SK-N-MC (cell line): ENCODE measurements at places on chromosomes 4 and X.

DNA sequence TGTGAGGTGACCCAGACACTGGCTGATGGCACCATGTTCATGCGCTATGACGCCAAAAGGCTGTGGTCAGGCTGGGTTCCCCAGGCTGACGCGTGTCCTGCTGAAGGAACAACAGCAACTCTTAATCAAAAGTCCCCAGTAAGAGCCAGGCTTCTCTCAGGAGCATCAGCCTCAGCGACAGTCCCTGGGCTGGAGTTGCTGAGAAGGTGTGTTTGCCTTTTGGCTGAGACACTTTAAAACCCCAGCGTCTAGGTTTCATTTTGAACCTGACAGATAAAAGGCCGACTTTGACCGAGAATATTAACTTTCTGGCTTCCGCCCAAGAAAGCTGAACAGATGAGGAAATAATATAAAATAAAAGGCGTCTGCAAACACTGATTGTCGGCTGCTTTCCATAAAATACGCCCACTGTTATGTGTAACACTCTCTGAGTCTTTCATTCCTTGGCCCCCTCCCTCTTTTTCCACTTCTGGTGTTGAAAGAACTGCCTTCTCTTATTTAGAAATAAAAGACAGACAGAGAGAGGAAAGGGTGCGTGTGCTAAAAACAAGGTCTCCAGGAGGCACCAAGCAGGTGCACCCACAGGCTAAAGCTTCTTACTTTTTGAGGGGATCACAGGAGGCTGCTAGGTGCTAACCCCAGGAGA, 373.6 kb downstream of the MID1IP1 start:
- no peak for DNase-seq

DNA sequence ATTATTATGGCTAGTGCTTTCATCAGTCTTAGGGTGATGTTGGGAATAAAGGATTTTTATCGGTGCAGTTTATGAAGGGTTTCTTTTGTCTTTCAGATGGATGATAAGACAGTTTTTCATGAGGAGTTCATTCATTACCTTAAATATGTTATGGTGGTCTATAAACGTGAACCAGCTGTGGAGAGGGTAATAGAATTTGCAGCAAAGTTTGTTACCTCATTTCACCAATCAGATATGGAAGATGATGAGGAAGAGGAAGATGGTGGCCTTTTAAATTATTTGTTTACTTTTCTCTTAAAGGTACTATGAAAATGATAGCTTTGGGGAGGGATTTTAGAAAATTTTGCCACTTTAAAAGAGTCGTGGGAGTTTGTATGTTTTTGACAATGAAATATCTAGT, 1.3 kb downstream of the NCAPG start:
- no peak for DNase-seq

- DNase-seq = no peak
Measured at GRCh38 chr4:181569553-181569952, 673.6 kb upstream of the TENM3 start.

GRCh38 chr4:17426222-17426621, 85.7 kb downstream of the QDPR start:
- DNase-seq = no peak

- DNase-seq = no peak
Measured at GRCh38 chrX:19795307-19795706, 92.1 kb downstream of the SH3KBP1 start.

GRCh38 chr4:159495515-159496236, 392.8 kb downstream of the RAPGEF2 start:
- no peak for DNase-seq

GRCh38 chr4:88275516-88275915, 8.8 kb downstream of the PPM1K start:
- no peak for DNase-seq

DNA sequence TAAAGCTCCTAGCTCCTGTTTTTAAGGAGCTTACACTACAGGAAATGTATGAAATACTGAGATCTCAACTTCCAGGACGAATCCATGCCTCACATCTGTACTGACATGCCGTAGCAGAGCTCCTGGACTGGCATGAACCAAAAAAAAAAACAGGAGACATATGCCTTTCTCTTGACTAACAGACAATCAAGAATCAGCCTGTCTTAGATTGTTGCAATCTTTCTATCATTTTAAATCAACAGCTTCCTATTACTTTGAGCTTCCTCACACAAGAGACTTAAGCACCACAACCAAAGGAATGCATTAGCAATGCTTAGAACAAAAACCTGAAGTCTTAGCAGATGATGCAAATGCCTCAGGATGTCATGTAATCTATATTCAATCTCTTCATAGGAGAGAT, 34.7 kb upstream of the AREG start:
- no peak for DNase-seq

DNA sequence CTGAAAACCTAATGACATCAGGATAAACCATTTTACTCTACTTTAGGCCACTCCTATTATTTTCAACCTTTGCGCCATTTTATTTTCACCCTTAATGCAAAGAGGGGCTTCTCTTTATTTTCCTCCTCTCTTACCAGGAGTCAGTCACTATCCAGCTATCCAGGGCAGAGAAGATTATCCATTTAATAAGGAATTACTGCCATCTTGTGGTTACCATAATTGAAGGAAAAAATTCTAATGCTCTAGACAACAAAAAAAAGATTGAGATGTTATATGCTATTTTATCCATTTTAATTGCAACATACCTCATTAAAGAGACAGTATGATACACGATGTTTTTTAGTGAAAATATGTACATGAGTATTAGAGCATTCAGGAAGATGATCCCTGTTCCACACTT, 514.5 kb upstream of the FAM241A start:
- DNase-seq = peak; percentile 81

DNA sequence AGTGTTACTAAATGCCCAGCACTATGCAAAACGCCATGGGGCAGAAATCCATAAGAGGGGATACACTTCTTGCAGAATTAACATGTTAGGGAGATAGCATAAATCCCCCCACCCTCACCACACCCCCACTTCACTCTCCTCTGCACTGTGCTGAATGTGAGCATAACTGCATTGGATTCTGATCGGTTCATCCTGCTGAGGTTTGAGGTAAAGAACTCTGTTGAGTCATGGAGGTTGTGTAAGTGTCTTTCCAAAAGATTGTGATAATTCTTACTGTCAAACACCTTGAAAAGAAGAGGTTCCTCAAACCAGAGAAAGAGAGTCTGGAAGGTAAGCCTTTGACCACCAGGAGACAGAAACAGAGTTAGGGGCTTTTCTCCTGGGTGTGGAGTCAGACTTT, 43.6 kb downstream of the RBM47 start:
- DNase-seq = no peak

DNA sequence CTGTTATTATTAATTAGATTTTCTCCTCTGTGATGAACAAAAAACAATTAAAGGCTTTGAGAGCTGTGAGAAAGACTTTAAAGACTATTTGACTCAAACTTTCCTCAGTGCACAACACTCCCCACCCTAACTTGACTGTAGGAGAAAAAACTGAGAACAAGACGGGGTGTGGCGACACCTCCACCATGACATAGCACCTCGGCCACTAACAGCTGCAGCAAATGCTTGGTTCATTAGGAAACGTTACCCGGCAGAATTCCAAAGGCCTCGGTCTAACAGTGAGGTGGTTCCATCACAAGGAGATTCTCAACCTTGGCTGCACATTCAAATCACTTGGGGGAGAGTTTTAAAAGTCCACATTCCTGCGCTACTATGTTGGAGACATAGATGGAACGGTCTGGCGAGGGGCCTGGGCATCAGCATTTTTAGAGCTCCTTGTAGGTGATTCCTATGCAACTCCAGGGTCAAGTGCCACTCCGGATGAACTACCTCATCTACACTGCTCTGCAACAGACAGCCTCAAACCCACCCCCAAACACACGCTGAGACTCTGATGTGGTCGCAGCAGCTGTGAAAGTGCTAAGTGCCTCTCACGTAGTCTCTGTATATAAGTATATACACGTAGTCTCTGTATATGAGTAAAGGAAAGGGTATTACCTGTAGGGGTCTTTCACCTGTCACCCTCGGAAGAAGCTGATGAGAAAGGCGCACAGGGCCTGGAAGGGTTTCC, 1.0 kb downstream of the FGFBP2 start:
- DNase-seq = no peak

- DNase-seq = no peak
Measured at GRCh38 chr4:107083-107443, 17.2 kb upstream of the ZNF718 start.

- no peak for DNase-seq
Measured at GRCh38 chrX:113558576-113558975, 717.9 kb upstream of the AMOT start.

DNA sequence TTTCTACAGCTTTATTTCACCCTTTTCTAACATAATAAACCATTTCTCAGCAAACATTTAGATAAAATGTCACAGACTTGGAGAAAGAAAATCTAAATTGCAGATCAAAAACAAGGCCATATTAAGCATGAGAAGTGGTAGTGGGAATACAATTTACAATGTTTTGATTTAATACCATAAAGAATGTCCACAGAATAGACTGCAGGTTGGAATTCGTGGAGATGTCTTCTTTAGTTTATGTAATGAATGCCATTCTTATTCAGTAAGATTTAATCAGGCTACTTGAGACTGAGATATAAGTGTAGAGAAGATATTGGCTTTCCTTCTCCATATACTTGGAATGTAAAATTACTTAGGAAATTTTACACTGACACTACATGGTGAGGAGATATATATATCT, 91.9 kb upstream of the ZFP42 start:
- no peak for DNase-seq

DNA sequence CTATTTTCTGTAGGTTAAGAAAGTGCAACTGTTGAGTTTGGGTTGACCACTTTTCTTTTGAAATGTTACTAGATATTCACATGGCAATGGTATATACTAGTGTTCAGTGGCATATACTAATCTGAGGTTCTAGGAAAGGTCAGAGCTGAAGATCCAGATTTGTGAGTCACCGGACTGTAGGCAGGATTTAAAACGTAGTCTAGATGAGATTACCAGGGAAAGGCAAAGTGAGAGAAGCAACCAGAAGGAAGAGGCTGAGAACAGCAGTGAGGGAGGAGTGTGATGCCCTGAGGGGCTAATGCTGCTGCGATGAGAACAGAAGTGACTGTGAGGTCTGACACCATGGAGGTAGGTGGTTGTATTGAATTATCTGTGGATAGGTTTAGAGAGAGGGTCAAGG, 9.7 kb upstream of the PLA2G12A start:
- DNase-seq = no peak

DNA sequence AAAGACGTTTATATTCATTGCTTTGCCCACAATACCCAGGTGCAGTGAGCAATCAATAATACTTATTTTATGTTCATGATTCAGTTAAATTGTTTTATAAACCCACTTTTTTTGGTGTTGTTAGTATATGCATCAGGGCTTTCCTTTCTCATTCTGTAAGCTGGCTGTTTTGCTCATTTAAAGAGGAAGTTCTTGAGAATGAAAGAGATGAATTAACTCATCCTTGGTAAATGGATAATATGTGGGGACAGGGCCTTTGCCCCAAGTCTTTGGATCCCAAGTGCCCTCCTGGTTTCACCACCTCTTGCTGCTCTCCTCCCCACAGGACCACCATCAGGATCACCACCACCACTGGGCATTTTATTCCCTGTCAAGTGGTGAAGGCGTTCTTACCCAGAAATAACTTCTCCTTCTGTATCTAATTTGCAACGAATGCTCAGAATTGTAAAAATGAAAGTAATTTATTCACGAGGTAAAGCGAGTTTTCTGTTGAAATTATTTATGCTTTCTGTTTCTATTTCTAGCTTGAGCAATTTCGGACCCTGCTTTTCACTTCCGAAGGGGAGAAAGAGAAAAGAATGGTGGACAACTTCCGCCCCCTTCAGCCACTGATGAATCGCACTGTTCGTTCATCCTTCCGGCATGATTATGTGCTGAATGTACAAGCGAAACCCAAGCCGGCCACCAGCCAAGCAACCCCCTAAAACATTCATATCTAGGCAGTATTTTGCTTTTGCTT, 8.2 kb upstream of the ZRSR2 start:
- DNase-seq = no peak

GRCh38 chrX:69387567-69388487, 116.3 kb upstream of the NALF2 start:
- DNase-seq = no peak

GRCh38 chr4:87327136-87327535, 4.5 kb upstream of the HSD17B13 start:
- DNase-seq = no peak

DNA sequence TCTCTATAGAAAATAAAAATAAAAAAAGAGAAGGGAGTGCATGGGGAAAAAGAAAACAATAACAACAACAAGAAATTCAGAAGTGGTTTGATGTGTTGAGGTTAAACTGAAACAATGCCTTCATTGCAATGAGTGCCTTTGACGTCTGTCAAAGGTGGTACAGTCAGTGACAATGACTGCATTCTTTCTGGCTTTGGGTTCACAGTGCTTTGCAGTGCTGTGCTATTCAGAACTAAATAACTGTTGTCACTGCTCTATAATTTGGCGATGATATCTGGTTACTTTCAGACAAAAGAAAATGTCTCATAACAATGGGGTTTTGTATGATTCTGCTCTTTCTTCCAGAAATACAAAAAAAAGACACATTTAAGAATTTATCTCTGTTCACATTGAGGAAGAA, 488.6 kb upstream of the MAGEB2 start:
- no peak for DNase-seq

DNA sequence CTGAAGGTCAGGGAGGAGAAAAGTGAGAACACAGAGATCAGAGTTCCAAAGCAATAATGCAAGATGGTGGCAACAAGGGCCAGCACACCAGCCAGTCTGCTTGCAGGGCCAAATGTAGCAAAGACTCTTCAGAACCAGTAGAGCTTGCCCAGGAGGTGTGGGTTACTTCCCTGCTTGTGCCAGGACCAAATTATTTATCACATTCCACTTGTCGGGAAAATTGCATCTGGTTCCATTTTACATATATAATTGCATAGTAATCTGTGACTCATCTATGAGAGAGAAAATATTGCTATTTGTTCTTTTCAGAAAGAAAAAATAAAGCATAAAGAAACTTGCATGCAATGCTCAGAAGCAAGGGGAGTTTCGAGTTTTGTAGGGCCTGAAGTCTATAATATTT, 41.4 kb downstream of the MAML3 start:
- DNase-seq = no peak

DNA sequence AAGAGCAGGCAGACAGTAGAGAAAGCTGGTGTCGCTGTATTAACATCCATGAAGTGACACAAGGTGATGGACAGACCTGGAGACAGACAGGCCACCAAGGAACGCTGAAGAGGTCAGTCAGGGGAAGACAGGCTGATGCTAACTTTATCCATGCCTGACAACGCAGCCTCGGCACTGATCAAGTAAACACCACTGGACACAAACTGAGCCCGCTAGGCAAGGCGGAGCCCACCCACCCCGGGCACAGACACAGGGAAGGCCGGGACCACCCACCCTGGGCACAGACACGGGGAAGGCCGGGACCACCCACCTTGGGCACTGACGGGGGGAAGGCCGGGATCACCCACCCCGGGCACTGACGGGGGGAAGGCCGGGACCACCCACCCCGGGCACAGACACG, 18.8 kb downstream of the PPP2R3B start:
- DNase-seq = no peak
